Renal pelvis (tissue), 12 donors: ENCODE measurements at places on chromosomes 11 and 22.

DNA sequence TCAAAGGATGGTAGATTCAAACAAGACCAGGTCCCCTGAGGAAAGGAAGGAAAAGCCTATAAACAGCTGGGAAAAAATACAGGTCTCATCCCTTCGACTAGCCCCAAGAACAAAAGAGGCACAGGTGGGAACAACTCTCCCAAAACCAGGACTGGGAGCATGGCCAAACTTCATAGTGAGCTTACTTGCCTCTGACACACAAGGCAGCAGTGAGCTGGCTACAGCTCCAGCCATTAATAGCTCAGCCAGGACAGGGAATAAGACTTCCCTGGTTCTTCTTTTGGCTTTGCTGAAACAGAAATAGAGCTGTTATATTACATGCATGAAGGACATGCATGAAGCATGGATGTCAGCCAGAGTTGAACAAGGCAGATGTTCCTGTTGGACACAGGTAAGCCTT, at the start of gene OR10A2:
OR10A2 (plus strand) TSS at position 97 of the 400 bp plus-strand sequence. CDS start 6,698 bp downstream, outside the sequence.
- no peak for DNase-seq

- no peak for DNase-seq
These were observed 40.6 kb upstream of the LINC01488 start for GRCh38 chr11:69440876-69441275.

DNA sequence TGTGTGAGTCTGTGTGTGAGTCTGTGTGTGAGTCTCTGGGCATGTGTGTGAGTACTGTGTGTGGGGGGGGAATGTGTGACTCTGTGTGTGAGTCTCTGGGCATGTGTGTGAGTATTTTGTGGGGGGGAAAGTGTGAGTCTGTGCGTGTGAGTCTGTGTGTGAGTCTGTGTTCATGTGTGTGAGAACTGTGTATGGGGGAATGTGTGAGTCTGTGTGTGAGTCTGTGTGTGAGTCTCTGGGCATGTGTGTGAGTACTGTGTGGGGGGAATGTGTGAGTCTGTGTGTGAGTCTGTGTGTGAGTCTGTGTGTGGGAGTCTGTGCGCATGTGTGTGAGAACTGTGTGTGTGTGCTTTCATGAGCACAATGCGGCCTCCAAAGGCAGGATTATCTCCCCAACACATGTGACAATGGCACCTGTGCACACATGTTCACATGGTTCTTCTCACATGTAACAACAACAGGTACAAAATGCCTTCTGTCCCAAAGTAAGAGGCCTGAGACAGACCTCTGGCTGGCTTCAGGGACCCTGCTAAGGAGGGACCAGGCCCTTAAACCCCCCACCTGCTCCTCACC, 1.6 kb downstream of the CD5 start:
- DNase-seq: no peak

DNA sequence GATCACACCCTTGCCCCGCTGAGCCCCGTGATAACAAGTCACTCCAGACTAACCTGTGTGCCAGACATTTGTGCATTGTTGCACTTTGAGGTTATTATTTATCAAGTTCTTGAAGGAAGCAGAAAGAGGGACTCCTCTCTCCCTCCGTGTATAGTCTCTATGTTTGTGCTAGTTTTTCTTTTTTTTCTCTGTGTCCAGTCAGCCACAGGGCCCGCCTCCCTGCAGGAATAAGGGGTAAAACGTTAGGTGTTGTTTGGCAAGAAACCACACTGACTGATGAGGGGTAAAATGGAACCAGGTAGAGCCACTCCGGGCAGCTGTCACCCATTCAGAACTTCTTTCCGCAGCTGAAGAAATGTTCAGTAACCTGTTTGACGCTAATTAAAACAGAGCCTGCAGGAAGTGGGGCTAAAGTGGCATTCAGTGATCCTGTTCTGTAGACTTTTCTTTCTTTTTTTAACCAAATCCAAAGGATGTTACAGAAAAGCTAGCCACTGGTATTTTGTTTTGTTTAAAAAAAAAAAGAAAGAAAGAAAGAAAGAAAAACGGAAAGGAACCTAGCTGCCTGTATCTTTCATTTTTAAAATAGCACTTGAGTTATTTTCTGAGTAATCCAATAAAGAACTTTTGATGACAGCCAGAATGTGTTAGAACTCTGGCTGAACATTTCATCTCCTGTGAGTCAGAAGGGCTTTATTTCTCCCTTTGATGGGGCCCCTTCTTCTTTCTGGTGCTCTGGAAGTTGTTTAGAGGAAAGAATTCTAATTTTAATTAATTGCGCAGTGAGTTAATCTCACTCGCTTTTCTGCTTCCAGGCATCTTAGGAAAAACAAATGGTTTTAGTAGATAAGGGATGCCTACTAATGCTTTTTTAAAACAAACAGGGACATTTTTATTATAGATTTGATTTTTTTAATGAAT, 58.2 kb downstream of the COMMD9 start:
- DNase-seq: peak; percentile 75

GRCh38 chr22:30275625-30276024, 9.0 kb upstream of the OSM start:
- no peak for DNase-seq
